ENCODE measurements at places on chromosomes 4 and X.
A peak's percentile ranks its signal among the peaks of the same experiment; 100 is the strongest.

GRCh38 chr4:130563185-130563888 is 1467.4 kb downstream of the C4orf33 start:
- peak; percentile 64 for DNase-seq

GRCh38 chr4:184434021-184434420 is 40.3 kb downstream of the IRF2 start:
- DNase-seq = no peak

- DNase-seq = no peak
These were observed 25.0 kb upstream of the ATP1B4 start for GRCh38 chrX:120336899-120337298.

DNA sequence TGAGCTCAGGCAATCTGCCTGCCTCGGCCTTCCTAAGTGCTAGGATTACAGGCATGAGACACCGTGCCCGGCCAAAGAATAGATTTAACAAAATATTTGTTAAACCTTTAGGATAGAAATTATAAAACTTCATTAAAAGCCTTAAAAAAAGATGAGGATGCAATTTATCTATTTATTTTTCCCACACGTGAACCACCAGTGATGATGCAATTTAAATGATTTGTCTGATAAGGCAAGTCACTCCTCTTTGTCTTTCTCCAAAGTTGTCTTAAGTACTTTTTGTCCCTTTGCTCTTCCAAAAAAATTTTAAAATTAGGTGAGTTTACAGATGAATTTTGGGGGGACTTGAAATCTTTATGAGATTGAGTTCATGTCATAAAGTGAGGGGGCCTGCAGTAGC is 58.2 kb downstream of the SLC34A2 start:
- no peak for DNase-seq

DNA sequence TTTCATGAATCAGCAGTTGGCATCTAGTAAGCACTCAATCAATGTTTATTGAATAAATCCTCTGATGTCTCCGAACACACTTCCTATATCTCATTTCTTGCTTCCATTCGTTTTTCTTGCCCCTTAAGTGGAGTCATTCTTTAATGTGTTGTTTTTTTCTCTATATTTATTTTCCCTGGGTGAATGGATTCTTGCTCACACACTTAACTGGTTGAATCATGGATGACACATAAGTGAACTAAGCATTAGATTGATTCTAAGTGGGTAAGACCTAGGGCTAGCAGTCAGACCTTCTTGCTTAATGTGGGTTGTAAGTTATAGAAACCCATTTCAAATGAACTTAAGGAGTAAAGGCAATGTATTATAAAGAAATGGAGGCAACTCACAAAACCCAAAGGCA is 111.1 kb downstream of the RTL3 start:
- no peak for DNase-seq

DNA sequence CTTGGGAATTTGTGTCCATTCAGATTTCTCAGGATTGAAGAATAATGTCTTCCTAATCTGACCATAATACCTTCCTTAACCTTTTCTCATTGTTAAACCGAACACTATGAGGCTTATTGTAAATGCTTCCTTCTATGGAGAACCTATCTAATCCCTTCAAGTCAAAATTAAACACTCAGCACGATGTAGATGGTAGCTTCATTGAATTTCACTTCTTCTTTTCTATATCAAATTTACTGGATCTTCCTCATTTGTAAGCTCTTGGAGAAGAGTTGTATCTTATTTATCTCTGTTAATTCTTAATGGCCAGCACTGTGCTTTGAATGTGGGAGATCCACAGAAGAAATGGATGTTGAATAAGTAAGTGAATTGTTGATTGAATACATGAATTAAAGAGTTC is 109.0 kb upstream of the RAPGEF2 start:
- no peak for DNase-seq

- no peak for DNase-seq
These were observed 506.1 kb downstream of the RPA4 start for GRCh38 chrX:97389761-97390192.

GRCh38 chr4:61210186-61210939 is 10.2 kb downstream of the ADGRL3 start:
- peak; percentile 56 for DNase-seq

DNA sequence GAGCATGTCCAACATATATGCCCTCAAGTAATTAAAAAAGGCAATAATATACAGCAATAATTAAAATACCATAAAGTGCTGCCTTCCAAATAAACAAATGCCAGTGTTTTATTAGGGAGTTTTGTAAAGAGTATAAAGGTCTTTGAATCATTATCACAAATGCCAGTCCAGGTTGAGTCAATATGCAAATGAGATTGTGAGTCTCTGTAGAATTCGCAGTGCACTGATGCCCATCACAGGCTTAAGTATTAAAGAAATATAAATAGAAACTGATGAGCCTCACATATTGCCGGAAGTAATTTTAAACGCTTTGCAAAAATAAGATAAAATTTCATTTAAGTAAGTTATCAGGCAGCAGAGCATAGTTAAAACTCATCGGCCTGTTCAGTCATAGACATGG is 205.0 kb upstream of the TECRL start:
- no peak for DNase-seq

DNA sequence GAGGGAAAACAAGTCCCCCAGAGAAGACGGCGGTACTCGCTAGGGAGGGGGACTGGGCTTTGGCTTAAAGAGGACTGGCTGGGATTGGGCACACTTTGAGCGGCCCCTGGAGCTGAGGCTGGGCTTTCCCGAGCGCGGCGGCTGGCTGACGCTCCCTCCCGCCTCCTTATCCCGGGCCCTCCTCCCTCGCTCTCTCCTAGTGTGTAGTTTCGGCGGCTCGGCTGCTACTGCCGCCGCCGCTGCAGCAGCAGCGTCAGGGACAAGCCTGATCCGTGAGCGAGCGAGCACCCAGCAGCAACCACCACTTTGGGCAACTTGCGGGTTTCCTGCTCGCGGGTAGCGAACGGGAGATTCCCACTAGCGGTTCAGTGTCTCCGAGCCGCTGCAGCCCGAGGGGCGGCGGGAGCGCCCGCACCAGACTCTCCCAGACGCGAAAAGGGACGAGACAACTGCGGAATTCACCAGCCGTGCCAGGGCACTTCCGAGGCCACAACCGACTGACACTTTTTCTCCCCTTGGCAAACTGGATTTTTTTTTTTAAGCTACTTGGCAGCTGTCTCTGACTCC is 632 bp upstream of the PCDH7 start:
- peak; percentile 93 for DNase-seq

- DNase-seq = no peak
These were observed 55.0 kb upstream of the STS start for GRCh38 chrX:7092543-7092942.

GRCh38 chr4:176387571-176387970 is 67.8 kb downstream of the SPCS3 start:
- DNase-seq = peak; percentile 7

DNA sequence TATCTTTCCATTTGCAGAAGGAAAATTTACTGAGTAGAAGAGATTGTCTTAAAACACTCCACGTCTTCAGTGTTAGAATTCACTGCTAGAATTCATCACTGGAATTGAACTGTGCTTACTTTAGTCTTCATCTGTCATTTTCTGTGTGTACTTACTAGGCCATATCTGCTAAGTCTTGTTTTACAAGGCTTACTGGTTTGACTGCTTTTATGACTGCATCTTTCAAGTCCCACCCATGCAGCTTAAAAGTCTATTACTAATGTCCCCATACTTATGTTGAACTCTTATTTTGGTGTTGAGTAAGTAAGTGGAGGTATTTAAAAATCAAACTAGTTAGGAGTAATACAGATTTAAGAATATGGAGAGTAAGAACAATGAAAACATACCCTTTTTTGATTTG is 14.6 kb downstream of the CLCN3 start:
- DNase-seq = peak; percentile 48

GRCh38 chr4:130922955-130923354 is 1827.0 kb downstream of the C4orf33 start:
- DNase-seq = no peak

DNA sequence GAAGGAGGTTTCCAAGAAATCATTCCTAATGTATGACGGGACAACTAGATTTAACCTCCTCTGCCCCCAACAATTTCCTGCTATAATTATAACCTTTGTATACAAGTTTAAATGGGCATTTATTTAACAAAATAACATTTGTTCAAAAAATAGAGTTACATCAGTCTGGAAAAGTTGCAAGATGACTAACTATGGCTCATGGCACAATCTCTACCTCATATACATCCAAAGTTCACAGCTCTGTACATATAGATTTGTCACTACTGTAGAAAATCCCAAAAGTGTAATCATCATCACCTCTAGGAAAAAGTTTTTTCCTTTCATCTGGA is 3.8 kb upstream of the RPS6KA3 start:
- no peak for DNase-seq

DNA sequence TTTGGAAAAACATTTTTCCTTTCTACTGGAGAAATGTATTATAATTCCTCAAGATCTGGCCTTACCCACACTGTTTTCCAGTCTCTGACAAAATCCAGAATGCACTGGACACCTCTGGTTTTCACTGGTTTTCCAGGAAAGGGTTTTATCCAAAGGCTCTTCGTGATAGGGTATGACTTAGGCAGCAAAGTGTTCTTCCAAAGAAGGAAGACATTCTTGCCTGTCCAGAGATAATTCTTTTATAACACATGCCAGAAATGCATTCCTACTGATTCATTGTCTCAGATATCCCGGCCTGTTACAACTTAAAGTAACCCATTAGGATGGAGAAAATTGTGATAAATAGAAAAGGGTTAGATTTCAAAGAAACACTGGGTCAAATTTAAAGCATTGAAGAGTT is 2343.1 kb downstream of the PCDH7 start:
- no peak for DNase-seq

- peak; percentile 77 for DNase-seq
These were observed 208.9 kb downstream of the NWD2 start for GRCh38 chr4:37453281-37453998.

- DNase-seq = no peak
These were observed 775 bp upstream of the YIPF6 start for GRCh38 chrX:68498044-68498507.

GRCh38 chrX:4570151-4570550 is 856.7 kb upstream of the PRKX start:
- DNase-seq = no peak

DNA sequence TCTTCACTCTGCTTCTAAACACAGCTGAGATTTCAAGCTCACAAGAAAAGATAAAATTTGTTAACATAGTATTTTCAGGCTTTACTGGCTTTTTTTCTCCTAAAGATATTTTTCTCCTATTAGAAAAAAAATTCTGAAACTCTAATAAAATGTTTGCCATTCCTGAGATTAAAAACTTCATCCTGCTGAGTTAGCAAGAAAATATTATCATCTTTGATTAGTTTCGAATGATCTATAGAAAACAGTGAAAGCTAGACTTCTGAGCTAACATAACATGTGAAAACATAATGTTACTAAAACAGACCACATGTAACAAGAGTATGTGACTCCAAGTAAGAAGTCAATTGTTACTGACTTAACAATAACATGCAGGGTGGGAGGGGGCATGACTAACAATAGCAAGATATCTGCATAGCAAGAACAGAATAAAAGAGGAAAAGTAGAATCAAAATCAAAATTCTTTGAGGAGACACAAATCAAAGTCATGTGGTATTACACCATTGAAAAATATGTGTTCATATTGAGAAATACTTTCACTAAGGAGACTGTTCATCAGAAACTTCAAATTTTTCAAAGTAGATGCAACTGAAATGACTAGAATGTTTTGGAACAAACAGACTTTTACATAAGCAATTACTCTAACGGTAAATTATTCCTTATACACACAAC is 14.5 kb downstream of the TBCK start:
- no peak for DNase-seq

DNA sequence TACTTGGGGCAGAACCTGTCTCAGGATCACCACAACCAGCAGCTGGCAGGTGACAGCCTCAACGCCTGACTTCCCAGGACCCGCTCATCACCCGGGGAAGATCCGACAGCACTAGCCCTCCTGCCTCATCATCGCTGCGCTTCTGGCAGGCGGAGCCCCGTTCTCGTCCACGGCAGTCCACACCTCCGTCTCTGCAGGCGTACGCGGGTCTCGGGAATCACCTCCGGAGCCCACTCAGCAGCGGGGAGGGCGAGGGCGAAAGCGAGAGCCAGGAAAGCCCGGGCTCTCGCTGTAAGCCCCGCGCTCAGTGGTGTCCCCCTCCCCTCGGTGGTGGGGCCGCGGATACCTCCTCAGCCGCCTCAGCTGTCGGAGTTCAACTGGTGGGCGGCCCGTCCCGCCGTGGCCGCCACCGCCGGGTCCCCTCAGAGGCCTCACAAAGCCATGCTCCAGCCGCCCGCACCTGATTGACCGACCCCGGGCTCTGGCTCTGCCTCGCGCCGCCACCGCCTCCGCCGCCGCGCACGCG is 518 bp upstream of the CNKSR2 start:
- DNase-seq = no peak

All from eye (tissue), 1 donor.